Right cardiac atrium (tissue), 5 donors: ENCODE measurements at places on chromosomes 7 and 10. TPM values are rescaled to one million over a fixed set of nuclear protein-coding genes. Genes with fewer than 3 reads are reported as not detected.

- DNase-seq = peak; percentile 13
Observed at GRCh38 chr7:93622036-93623033, 47.8 kb upstream of the CALCR start.

DNA sequence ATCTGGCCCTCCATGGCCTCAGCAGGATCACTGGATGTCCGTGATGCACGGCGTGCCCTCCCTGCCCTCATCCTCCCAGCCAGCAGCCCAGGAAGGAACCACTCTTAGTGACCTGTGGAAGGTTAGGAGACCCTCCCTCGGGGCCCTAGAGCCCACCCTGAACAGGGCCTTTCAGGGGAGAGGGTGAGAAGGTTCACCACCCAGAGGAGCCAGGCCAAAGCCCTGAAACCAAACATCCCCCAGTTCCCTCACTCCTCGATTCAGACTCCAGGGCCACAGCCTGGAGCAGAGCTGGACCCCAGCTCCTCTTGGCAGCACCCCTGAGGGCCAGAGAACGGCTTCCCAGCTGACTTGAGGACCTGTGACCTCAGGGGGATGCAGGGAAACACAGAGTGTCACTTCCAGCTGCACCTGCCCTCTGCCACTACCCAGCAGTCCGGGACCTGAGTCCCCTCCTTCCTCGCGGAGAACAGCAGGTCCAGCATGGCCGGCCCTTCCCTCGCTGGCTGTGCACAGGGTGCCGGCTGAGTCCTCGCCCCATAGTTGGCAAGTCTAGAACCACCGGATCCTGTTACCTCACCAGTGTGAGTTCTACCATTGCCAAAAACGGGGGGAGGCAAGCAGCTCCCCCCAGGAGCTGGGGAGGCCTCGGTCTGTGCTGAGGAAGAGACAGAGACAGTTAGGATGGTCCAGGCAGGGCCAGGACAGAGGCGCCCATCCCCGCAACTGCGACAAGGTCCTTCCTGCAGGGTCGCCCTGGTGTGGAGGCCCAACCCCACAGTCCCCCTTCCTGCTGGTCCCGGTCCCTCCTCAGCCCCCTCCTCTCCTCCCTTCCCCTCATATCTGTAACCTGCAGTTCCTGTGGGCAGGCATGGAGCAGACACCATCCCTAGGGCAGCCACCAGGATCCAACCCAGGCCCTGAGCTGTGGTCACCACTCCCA lies 158.6 kb downstream of the NRF1 start:
- no peak for DNase-seq

DNA sequence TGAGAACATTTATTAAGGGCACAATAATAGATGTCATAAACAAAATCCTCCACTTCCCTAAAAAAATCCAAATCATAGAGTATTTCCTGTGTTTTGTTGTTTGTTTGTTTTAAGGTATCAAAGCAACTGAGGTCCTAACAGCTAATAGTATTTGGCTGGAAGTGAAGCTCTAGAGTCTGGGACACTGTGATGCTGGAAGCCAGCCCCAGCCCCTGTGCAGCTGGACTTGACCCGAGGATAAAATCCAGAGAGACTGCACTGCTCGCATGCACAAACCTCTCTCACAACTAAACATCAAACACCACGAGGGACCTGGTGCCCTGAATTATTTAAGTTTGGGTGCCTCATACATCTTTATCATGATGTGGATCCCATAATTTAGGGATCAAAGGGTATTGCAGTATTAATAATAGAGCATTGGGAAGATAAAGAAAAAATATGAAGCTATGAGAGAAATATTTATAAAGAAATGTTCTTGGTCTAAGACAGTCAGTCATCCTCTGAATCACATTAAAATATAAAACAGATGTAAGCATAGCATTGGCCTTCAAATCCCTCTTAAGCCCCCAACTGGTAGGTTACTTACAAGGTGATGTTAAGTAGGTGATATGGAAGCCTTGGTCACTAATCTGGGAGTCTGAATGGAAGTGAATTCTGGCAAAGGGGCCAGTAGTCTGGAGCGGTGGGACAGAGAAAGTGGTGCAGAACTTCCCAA lies 44.4 kb downstream of the CUBN start:
- DNase-seq = peak; percentile 54

GRCh38 chr7:50362142-50362541 lies 57.6 kb downstream of the IKZF1 start:
- DNase-seq = no peak

Gene FAM24A
- not detected for total RNA-seq

Gene ITIH5
- 1.6 TPM for total RNA-seq

Gene RBP4
- total RNA-seq = 2.1 TPM
